Vagina (tissue), 2 donors: ENCODE measurements at places on chromosomes 12 and 14. TPM values are rescaled to one million over a fixed set of nuclear protein-coding genes. Genes with fewer than 3 reads are reported as not detected.

Gene SP1
- total RNA-seq, result 76.1 TPM

- no peaks in the 10 kb centered on the region for H3K27me3 ChIP-seq
- no peak for DNase-seq
- H3K27ac ChIP-seq, result no peak overlapping the region
- no peaks in the 10 kb centered on the region for H3K4me1 ChIP-seq
- H3K4me3 ChIP-seq, result no peak overlapping the region
These were observed 275.0 kb upstream of the G2E3 start for GRCh38 chr14:30283822-30284446.

DNA sequence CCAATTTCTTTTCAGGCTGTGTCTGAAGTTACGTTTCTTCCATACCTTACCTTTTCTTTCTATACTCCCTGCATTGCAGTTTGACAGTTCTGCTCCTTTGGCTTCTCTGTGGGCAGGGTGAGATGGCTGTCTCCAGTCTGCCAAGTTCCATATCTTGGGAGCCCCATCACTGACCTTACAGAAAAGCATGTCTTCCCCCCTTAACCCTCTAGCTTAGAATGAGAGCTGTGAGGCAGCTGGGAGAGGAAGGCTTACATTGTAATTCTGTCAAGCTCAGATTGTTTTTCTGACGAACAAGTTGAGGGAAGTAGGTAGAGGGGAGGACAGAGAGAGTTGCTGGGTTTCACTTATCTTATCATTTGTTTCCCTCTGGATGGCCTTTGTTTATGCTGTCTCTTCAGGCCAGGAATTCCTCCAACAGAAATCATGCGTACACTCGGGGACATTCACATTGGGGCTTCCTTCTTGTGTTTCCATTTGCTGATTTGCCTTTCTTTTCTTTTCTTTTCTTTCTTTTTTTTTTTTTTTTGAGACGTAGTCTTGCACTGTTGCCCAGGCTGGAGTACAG is 9.3 kb downstream of the DAAM1 start:
- no peak for DNase-seq
- H3K27ac ChIP-seq, result no peak overlapping the region

DNA sequence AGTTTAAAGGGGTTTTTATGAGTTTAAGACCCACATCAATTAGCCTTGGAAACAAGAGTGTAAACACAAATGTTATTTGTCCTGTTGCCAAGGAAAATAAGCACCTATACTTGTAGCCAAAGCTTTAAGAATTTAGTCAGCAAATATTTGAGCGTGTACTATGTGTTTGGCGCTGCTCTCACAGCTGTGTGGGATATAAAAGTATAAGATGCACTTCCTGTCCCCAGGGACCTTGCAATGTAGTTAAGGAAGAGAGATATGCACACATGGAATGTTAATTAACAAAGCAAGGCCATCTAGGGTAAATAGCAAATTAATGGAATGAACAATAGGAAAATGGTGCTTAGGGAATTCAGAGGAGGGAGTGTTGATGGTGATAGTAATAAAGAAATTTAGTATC is 134.9 kb upstream of the SRRM4 start:
- H3K27ac ChIP-seq, result no peak overlapping the region
- H3K27me3 ChIP-seq, result no peaks in the 10 kb centered on the region
- H3K36me3 ChIP-seq, result no peaks in the 10 kb centered on the region

GRCh38 chr12:132779781-132780353 is 18.2 kb upstream of the ANKLE2 start:
- H3K27me3 ChIP-seq, result no peaks in the 10 kb centered on the region
- no peaks in the 10 kb centered on the region for H3K4me1 ChIP-seq
- no peaks in the 10 kb centered on the region for H3K36me3 ChIP-seq
- H3K27ac ChIP-seq, result no peak overlapping the region
- no peak overlapping the region for H3K4me3 ChIP-seq
- no peak for DNase-seq

- H3K36me3 ChIP-seq, result no peaks in the 10 kb centered on the region
- H3K27me3 ChIP-seq, result no peaks in the 10 kb centered on the region
- no peak for DNase-seq
- no peak overlapping the region for H3K4me3 ChIP-seq
- H3K27ac ChIP-seq, result no peak overlapping the region
- H3K4me1 ChIP-seq, result no peaks in the 10 kb centered on the region
These were observed 66.9 kb downstream of the METTL25 start for GRCh38 chr12:82425241-82425640.

GRCh38 chr12:107109726-107110719 is 16.7 kb upstream of the CRY1 start:
- DNase-seq, result no peak
- H3K4me3 ChIP-seq, result no peak overlapping the region
- H3K36me3 ChIP-seq, result no peaks in the 10 kb centered on the region

- H3K4me1 ChIP-seq, result no peaks in the 10 kb centered on the region
- no peak overlapping the region for H3K4me3 ChIP-seq
- H3K27me3 ChIP-seq, result no peaks in the 10 kb centered on the region
- H3K36me3 ChIP-seq, result no peaks in the 10 kb centered on the region
These were observed 53.1 kb upstream of the CCDC175 start for GRCh38 chr14:59629444-59630287.
